KBM-7 (cell line): ENCODE measurements at places on chromosomes 11 and 22.
A peak's percentile ranks its signal among the peaks of the same experiment; 100 is the strongest.

- DNase-seq = no peak
These were observed 42.9 kb downstream of the GAB4 start for GRCh38 chr22:16965083-16965482.

- no peak for DNase-seq
These were observed 48.6 kb upstream of the ADA2 start for GRCh38 chr22:17267661-17268330.

- DNase-seq = no peak
These were observed 43.9 kb downstream of the PDHX start for GRCh38 chr11:34960277-34960676.

GRCh38 chr22:41970601-41971000 is 1.4 kb downstream of the SEPTIN3 start:
- DNase-seq = no peak

DNA sequence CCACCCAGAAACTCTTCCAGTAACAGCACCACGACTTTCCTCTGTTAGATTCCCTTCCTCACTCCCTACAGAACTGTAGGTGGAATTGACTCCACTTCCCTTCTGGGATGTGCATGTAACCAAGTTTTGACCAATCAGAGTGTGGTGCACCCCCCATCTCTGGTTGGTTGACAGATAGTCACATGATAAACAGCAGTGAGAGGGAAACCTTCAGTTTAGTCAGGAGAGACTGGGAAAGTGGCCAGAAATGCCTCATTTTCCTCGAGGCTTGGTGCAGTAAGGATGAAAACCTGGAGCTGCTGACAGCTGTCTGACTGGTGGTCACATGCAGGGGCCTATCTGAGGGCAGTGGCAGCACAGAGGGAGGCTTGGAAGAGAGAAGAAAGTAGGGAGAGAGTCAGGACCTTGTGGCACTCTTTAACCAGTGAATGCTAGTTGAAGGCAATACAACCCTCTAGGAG is 67.3 kb upstream of the GRK3 start:
- no peak for DNase-seq

GRCh38 chr11:79241205-79241851 is 199.5 kb downstream of the TENM4 start:
- no peak for DNase-seq

GRCh38 chr11:67663532-67664212 is 10.8 kb downstream of the ALDH3B2 start:
- no peak for DNase-seq

DNA sequence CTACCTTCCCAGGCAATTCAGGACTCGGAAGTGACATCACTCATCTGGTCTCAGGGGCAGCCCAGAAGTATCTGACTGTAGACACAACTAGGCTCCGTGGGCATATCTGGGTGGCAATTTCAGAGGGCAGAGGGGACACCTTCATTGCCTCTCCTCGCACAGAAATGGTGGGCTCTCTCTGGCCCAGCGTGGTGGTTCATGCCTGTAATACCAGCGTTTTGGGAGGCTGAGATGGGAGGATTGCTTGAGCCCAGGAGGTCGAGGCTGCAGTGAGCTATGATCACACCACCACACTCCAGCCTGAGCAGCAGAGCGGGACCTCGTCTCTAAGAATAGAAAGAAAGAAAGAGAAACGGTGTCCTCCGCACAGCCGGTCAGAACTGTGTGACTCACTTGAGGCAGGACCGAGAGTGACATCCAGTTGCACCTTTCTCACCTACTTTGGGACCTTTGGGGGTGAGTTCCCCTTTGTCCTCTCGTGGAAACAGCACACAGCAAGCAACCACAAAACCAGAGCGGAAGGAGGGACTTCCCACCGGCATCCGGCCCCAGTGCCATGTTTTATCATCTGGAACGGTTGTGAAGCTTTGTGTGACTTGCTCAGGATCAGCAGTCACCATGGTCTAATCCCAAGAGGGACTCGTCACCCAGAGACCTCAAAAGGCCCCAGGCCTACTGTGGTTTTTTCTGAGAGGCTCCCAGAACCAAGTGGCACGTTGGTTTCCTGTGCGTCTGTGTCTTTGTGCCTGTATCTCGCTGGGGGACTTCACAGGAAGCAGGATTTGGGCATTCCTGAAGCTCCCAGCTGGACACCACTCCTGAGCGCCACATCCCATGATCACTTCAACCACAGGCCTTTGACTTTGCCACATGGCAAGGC is 38.4 kb upstream of the EMID1 start:
- peak; percentile 99 for DNase-seq
